ENCODE measurements at places on chromosomes 4 and X.

GRCh38 chr4:113078066-113078465 is 28.6 kb downstream of the ANK2 start:
- DNase-seq, result no peak

- DNase-seq, result no peak
These were observed 15.7 kb upstream of the MAGEA10 start for GRCh38 chrX:152154050-152154449.

DNA sequence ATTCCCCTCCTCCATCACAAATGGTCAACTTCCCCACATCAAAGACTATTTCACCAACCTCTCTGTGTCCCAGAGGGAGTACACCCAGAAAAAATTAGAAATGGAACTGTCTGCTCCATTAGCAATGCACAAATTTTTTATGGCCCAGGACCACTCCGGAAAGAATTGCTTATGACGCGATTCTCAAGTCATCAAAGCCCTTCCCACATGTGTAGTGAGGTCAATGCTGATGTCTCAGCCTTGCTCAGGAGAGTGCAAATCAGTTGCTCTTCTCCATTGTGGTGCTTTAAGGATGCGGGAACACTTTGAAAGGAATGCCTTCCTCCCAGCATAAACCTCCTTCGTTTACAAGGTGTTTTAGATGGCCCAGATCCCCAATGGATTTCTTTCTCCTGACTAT is 518.3 kb downstream of the PPARGC1A start:
- no peak for DNase-seq

DNA sequence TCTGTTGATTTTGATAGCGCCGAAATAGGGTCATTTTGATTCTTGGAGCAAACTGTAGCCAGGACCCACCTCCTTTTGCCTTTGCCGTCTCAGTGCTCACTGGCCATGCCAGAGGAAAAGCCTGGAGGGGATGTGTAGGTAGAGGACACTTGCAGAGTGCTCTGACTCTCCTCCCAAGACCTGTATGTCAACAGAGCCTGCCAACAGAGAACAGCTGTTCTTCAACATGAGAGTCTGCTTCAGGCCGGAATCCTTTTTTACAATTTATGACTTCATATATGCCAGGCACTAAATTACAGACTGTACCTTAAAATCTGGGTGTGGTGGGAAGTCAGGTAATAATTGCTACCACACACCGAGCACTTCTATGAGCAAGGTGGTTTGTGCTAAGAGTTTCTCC is 94.2 kb downstream of the KDR start:
- no peak for DNase-seq

DNA sequence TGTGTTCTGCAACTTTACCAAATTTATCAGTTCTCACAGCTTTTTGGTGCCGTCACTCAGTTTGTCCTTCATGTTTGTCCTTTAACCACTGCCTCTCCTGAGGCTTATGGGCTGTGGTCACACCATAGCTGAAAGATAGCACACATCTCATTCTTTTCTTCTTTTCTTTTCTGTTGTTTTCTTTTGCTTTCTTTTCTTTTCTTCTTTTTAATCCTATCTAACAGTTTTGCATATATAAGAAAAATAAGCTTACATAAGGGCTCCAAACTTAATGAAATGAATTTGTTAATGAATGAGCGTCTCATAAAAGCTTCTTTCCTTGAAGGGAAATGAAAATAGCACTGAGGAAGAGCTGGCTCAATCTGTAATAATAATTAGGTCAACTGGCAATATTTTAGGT is 1061.2 kb downstream of the PCDH18 start:
- DNase-seq, result no peak

DNA sequence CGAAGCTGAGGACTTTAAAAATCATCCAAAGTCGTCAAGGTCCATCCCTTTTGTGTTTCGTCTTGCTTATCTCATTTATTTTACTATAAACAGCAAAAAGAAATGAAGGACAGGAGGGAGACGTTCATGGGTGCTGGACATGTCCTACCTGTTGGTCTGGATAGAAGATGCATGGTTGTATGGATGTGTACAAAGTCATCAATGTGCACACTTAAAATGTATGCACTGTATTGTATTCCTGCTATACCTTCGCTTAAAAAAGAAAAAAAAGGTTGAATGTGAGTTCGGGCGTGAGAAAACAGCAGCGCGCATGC is 313 bp upstream of the BLOC1S4 start:
- DNase-seq, result no peak

GRCh38 chr4:57652779-57653178 is 542.6 kb upstream of the IGFBP7 start:
- no peak for DNase-seq

GRCh38 chr4:89468602-89469001 is 161.0 kb upstream of the GPRIN3 start:
- no peak for DNase-seq

- no peak for DNase-seq
These were observed 319.0 kb downstream of the DKK2 start for GRCh38 chr4:106717091-106717490.
